ENCODE measurements at places on chromosomes 2 and 18.

DNA sequence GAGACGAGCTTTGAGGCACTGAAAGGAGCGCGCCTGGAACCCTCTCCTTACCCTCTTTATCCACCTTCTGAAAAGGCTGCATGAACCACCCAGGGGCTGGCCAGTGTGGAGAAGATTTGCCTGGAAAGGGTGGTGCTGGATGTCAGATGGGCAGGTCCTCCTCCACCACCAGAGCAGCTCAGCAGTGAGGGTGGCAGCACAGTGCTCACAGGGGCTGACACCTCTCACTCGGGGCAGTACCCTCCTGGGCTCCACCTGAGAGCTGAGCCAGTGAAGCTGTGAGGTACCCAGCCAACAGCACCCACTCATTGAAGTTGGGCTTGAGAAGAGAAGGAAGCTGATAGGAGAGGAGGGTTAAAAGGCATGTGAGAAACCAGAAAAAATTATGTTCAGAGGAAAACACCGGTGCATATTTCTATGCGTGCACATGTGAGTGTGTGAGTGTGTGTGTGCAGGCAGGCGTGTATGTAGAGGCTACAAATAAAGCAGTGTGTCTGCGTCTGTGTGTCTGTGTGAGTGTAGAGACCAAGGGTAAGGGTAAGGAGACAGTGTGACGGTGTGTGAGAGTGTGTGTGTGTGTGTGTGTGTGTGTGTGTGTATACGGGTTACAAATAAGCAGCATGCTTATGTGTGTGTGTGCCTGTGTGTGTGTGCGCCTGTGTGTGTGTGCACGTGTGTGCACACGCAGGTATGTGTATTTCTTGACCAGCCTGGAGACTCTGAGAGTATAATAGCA, 40.7 kb downstream of the TEX44 start:
- DNase-seq: no peak

GRCh38 chr2:230706053-230706521, 6.6 kb upstream of the CAB39 start:
- DNase-seq: no peak

- no peak for DNase-seq
These were observed 55.3 kb downstream of the EDAR start for GRCh38 chr2:108933691-108934117.

GRCh38 chr2:120556911-120557310, 178.8 kb upstream of the GLI2 start:
- no peak for DNase-seq

GRCh38 chr2:234293973-234294372, 202.9 kb downstream of the ARL4C start:
- DNase-seq: no peak

DNA sequence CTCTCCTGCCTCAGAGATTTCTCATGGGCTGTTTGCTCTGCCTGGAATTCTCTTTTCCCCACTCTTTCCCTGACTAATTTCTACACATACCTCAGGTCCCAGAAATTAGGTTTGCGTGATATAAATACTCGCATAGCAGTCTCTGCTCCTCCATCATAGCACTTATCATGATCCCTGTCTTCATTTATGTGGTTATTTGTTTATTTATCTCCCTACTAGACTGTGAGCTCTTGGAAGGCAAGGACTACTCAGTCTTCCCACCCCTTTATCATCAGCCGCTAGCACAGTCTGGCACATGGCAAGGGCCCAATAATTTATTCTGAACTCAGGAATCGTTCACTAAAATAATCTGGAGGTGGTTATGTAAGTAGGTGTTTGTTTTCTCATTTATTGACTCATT, 79.3 kb downstream of the ADCYAP1 start:
- no peak for DNase-seq

GRCh38 chr18:24003903-24004640, 10.5 kb upstream of the TTC39C start:
- DNase-seq: no peak

DNA sequence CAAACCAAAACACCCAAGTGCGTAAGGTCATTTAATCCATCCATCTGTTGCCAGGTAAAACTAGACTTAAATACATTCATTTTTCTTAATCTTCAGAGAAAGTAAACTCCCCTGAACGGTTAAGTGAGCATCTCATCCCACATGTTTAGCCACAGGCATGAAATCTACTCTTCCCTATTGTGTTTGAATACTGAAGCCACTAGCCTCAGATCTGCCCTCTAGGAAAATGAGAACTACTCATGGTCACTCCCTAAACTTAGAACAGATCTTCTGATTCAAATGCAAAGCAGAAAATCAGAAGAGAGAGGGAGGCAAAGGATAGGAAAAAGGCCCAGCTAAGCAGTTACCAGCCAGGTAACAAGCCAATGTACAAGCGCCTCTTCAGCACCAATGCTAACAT, 7.1 kb downstream of the TMEM247 start:
- DNase-seq: no peak

DNA sequence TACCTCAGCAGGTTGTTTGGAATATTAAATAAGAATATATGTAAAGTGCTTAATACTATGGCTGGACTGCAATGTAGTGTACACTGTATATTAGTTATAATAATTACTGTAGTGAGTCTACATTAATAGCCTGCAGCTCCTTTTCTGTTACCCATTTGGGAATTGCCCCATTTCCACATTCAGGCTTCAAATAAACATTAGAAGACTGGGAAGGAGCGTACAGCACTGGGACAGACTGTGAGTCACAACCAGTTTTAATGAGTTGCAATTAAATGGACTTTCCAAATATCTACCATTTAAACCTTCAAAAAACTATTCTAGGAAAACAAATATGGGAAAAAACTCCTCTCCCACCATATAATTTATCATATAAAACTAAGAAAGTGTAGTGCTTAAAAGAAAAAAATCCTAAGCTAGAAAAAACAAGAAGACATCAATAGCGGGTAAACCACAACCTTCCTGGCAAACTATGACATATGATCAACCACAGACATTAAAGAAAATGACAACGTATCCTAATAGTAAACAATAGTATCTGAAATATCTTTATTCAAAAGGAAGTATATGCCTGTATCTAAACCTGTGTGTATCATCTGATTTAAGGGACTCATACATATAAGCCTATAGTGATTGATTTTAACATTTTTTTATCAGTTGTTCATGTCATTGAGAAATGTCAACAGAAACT, 86.1 kb downstream of the TRIP12 start:
- DNase-seq: peak; percentile 45

GRCh38 chr2:204074456-204074855, 137.9 kb downstream of the ICOS start:
- DNase-seq: peak; percentile 16

- DNase-seq: no peak
These were observed 445.0 kb downstream of the XIRP2 start for GRCh38 chr2:167333245-167333644.

GRCh38 chr18:53566626-53567025, 657.8 kb downstream of the MBD2 start:
- DNase-seq: no peak

DNA sequence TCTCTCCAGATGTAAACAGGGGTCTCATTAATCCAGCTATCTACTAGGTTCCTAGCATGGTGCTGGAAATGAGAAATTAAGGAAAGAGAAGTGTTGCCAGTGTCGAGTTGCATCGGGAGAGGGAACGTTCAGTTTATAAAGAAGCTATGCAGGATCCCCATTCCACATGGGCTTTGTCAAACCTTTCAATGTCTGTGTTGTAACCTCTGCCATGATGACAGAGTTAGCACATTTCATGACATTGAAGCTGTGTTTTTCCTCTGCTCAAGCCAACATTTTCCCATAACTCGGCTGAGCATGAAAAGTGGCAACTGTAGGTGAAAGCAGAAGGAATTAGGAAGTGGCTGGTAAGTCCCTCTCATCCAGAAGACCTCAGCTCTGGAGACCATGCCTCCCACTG, 133.4 kb downstream of the WDSUB1 start:
- DNase-seq: no peak

GRCh38 chr2:200705305-200706041, 106.2 kb upstream of the BZW1 start:
- DNase-seq: no peak

- DNase-seq: no peak
These were observed 107.1 kb downstream of the GLI2 start for GRCh38 chr2:120842456-120843439.

DNA sequence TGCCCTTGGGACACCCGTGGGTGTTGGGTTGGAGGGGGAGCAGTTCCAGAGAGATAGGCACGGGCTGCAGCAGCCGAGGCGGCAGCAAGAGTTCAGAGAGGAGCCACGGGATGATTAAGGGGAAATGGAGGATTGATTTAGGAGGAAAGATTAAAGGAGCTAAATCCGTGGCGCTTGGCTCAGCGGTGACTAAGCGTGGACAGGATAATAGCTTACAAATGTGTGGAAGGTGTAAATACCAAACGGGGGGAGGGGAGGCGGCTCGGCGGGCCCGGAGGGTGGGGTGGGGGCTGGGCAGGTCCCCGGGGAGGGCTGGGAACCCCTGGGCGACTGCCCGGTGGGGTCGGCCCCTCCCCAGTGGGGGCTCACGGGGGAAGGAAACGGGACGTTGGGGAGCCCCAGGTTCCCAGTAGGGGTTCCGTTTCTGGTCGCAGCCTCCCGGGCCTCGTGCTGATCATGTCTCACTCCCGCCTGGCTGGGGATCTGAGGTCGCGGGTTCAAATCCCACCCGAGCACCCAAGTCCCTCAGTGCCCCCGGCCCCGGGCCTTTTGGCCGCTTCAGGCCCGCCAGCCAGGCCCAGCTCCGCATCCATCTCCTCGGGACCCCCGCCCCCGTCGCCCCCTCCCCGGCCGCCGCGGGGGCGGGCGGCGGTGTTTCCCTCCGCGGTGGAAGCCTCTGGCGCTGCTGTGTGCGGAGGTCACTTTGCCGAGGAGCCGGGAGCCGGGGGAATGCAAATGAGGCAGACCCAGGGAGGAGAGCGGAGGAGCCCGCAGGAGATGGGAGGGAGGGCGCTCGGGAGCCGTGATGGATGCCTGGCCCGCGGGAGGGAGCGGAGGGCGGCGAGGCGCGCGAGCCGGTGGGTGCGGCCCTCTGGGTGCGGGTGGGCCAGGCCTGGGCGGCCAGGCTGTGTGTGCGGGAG, 8.1 kb downstream of the ASIC4 start:
- peak; percentile 48 for DNase-seq

- DNase-seq: no peak
These were observed 97.1 kb downstream of the ACKR3 start for GRCh38 chr2:236666646-236667204.

DNA sequence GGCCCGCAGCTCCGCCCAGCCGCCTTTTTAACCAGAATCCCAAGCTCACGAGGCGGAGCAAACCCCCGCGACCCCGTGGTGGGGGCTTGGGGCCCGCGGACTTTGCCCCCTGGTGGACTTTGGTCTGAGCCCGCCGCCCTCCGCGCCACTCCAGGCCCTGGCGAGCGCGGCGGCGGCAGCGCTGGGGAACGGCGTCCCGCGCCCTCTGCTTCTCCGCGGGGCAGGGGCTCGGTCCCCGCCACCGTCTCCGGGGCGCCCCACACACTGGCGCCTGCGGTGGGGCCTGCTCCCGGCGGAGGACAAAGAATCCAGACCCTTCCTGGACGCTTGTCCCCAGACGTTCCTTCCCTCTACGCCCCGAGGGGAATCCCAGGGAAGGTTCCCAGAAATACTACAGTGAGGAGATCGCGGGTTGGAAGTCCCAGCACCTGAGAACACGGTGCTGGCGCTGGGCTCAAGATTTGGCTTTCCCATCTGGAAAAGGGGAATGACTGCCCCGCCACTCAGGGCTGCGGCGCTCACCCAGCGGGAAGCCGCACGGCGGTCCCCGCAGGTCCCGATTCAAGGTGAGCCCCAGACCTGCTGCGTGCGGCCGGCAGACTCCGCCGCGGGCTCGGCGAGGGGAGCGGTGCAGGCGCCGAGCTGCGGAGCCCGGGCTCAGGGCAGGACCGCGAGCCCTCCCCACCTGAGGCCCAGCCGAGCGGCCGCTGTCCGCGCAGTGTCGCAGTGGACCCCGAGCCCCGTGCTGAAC, at the start of gene HAAO:
Gene HAAO, minus strand, starts transcription at position 1 of the 751 bp plus-strand sequence. CDS start 47 bp downstream, outside the sequence.
- no peak for DNase-seq

- no peak for DNase-seq
These were observed 3.7 kb upstream of the EMX1 start for GRCh38 chr2:72913486-72914205.
